Dorsolateral prefrontal cortex (tissue), 122 donors: ENCODE measurements at places on chromosomes 3 and 15.

GRCh38 chr3:41144631-41145030, 54.7 kb upstream of the CTNNB1 start:
- no peak for DNase-seq

DNA sequence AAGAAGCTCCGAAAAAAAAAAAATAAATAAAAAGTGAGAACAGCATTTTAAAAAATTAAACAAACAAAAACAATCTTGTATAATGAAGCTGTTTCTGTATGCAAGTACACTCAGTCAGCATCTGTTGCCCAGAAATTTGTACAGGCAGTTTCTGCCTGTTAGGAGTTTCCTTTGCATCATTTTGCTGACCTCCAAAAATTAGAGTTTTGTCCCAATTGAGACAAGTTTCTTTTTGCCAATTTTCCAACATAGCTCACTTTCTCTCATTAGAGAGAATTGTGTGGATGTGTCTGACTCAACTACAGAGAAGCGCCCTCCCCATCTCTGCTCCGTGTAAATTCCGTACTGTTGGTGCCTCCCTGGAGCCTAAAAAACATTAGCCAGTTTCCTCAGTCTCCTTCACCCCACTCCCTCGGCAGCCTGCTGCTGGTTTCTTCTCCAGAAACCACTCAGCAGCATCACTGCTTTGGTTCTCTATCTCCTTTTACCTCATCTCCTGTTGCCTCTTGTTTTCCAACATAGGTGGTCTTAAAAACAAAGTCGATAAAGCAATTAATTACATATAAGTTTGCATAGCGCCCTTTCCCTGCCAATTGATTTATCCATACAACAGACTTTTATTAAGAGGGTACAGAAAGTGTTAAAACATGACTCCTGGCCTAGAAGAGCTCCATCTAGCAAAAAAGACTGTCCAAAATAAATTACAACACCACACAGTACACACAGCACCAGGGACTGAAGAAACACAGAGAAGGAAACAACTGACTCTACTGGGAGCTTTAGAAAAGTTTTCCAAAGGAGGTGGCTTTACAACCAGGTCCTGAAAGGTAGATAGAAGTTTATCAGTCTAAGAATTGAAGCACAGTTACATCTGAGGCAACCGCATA, 286.7 kb downstream of the SHOX2 start:
- DNase-seq = no peak

DNA sequence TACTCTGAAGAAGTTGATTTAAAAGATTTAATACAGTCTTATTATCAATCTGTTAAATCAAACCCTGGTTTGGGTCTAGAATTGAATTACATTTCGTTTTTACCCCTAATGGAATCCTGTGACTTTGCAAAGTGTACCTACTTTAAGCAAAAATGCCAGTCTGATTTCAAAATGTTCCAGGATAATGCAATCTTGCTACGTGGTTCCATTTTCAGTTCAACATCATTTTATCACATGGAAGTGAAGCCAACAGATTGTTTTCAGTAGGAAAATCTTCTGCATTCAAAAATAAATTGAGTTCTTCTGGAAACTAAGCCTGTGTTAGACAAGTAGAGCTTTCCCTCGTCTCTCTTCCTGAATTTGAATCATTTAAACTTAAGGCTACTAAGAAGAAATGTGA, 356.4 kb downstream of the CHST2 start:
- no peak for DNase-seq

DNA sequence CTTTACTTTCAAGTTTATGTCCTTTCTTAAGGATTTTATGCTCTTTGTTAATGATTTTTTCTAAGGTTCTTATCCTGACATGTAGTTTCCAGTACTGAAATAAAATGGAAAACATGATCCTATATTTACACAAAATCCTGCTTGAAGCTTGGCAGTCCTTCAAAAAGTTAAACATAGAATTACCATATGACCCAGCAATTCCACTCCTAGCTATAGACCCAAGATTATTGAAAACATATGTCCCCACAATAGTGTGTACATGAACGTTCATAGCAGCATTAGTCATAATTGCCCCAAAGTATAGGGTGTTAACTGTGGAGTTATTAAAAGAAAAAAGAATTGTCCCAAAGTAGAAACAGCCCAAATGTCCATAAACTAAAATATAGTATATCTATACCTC, 33.2 kb downstream of the ITGB5 start:
- no peak for DNase-seq

DNA sequence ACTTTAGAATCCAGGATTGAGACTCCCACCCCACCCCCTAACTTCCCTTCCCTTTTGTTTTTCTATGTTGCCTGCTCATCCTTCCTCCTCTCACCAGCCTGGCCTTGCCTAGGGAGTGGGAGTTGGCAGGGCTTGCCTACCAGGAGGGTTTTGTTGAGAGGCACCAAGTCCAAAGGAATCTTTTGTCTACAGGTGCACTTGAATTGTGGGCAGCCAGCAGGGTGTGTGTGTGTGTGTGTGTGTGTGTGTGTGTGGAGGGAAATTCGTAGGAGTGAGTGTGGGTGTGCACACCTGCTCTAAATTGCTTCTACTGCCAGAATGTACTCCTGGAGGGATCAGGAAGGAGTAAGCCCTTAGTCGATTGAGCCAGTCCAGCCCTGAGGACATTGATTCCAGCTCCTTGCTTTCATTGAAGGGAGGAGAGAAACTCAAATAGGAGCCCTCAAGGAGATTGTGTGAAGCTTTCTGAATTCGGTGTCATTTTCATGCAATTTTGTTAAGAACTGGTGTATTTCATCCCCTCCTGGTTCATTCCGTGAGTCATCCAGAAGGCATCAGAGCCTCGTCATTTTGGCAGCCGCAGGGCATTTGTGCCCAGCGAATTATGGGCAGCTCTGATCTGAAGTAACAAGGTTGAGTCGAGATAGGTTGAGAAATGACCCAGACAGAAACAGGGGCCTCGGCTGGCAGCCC, 112.1 kb downstream of the SLCO3A1 start:
- peak; percentile 47 for DNase-seq

GRCh38 chr3:27521179-27521871, 37.1 kb upstream of the SLC4A7 start:
- DNase-seq = no peak

GRCh38 chr15:81625896-81626295, 251.9 kb upstream of the TMC3 start:
- no peak for DNase-seq

- no peak for DNase-seq
Observed at GRCh38 chr15:66772604-66773128, 70.6 kb downstream of the SMAD6 start.

DNA sequence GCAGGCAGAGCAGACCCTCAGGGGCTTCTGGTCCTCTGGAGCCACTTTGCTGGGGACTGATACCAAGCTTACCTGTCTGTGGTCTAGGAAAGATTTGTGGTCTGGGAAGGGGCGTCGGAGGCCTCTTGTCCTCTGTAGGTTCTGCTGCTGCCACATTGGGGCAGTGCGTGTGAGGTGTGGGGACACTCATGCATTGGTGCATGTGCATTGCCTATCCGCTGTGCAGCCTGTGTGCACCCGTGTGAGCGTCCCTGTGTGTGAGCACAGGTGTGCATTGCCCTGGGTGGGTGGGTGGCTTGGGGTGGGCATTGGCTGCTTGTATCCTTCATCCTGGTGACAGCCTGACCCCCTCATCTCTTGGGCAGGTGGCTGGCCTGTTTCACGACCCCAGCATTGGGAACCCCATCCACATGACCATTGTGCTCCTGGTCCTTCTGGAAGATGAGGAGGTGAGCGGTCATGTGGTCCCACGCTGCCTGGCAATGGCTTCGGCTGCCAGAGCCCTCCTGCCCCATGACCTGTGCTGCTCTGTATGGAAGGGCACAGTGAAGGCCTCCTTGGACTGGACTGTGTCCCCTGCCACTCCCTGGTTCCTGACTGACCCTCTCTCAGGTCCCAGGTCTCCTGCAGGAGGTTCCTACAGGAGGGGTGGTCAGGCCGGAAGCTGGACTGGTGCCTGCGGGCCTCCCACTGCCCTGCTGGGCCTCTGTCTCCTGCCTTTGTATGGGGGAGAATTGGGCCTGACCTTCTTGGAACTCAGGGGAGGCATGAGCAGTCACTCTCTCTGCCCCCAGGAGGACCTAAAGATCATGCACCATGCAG, 41.5 kb downstream of the SAXO2 start:
- no peak for DNase-seq

- DNase-seq = no peak
Observed at GRCh38 chr15:79970624-79971434, at the start of gene BCL2A1. BCL2A1 (minus strand) TSS chr15:79971196; CDS start chr15:79971119, 77 bp downstream.

- DNase-seq = no peak
Observed at GRCh38 chr3:144915202-144915601, 943.6 kb downstream of the DIPK2A start.

GRCh38 chr3:36866368-36866767, 78.5 kb downstream of the TRANK1 start:
- DNase-seq = no peak

DNA sequence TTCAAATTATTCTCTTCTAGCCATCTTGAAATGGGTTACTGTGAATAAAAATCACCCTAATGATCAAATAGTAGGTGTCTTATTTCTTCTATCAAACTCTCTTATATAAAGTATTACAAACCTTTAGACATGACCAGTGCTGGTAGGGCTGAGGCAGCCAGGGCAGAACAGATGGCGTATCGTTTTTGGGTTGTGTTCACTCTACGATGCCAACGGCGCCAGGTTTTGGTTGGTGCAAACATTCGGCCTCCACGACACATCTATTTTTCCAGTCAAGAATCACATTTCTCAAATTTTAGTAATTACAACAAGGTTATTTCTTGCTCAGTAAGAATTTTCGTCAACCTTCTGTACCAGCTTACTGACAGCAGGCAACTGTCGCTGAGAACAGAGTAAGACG, 2.2 kb downstream of the RPL4 start:
- no peak for DNase-seq

DNA sequence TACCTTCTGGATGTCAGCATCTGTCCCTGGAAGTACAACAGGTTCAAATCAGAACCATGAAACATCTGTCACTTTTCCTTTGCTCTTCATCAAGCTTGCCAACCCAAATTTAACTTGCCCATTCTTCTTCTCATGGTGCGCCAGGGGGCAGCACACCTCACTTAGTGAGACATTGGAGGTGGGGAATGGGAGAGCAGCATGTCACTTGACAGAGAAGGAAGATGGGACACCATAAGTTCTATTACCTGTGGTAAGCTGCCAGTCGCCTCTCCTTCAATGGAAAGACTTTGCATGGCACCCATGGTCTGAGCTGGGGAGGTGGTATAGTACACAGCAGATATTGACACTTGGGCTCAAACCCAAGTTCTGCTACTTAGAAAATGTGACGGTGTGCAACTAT, 2.9 kb downstream of the SCN5A start:
- DNase-seq = no peak

- DNase-seq = no peak
Observed at GRCh38 chr3:172575375-172575774, 52.1 kb upstream of the TNFSF10 start.

- DNase-seq = no peak
Observed at GRCh38 chr3:186526256-186526606, 17.9 kb downstream of the CRYGS start.

DNA sequence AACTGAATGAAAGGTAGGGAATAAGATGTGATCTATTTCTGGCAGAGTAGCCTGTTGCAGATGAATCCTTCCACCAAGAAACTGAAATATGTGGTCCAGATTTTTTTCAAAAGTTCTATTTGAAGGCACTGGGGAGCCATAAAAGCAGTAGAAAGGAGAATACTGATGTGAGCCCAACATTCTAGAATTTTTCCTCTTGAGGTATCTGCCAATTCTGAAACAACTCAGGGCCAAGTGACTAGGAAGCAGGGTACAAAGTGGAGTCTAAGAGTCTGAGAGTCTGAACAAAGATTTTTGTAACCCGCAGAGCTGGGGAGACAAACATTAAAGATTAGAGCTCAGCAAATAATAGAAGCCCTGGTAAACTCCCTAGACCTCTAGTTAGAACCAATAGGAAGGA, 58.3 kb upstream of the SLCO3A1 start:
- DNase-seq = no peak

- DNase-seq = no peak
Observed at GRCh38 chr3:134296616-134297015, 46.0 kb upstream of the RYK start.

DNA sequence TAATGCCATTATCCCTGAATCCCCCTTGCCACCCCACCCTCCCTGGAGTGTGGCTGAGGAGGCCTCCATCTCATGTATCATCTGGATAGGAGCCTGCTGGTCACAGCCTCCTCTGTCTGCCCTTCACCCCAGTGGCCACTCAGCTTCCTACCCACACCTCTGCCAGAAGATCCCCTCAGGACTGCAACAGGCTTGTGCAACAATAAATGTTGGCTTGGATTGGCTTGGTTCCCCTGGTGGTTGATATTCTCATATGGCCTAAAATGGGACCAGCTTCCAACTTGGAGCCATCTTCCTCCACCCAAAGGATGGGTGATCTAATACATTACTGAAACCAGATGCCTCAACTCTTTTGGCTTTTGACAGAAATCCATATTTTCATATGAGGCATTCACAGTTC, 34.9 kb downstream of the VIPR1 start:
- no peak for DNase-seq

GRCh38 chr3:43759938-43760337, 69.2 kb downstream of the ABHD5 start:
- no peak for DNase-seq

DNA sequence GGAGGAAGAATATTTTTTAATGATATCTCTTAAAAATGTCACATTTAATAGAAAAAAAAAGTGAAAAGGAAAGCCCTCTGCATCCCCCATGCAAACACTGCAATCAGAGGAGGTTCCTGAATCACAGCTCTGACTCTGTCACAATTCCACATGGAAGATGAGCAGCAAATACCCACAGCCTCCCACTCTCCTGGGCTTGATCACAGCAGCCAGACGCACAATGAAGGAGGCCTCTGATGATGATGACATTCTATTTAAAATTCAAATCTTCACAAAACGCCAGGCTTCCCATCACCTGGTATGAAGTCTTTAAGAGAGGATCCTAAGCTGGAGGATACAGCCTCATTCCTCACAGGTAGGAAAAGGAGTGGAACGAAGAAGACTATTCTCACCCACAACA, 9.1 kb upstream of the DIS3L start:
- DNase-seq = no peak

DNA sequence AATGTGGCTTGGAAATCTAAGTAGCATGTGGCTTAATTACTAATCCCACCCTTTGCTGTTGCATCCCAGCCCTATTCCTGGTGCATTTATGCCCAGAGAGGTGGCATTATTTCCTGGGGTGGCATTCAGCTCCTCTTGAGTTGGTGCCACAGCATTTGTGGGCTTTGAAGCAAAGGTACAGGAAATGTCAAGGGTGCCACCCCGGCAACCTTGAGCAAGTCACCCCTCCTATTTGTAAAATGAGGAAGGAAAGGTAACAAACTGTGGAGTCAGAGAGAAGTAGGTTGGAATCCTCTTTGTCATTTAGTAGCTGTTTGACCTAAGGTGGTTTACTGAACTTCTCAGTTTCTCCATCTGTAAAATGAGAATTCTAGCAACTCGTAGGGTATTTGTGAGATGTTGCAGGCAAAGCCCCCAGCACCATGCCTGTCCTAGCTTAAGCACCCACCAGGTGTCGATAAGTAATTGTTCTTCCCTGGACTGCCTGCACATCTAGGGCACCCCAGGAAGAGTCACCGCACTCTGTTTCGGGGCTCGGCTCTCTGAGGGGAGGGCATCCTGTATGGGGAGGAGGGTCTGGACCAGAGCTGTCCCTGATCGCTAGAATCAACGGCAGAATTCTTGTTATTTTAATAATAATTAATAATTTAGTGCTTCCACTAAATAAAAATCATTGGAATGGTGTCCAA, 17.1 kb downstream of the ISG20 start:
- no peak for DNase-seq

- no peak for DNase-seq
Observed at GRCh38 chr3:76700323-76700722, 339.6 kb upstream of the ROBO2 start.
